Right lung (tissue), 10 donors: ENCODE measurements at places on chromosomes 16 and 17. TPM values are rescaled to one million over a fixed set of nuclear protein-coding genes. Genes with fewer than 3 reads are reported as not detected.

DNA sequence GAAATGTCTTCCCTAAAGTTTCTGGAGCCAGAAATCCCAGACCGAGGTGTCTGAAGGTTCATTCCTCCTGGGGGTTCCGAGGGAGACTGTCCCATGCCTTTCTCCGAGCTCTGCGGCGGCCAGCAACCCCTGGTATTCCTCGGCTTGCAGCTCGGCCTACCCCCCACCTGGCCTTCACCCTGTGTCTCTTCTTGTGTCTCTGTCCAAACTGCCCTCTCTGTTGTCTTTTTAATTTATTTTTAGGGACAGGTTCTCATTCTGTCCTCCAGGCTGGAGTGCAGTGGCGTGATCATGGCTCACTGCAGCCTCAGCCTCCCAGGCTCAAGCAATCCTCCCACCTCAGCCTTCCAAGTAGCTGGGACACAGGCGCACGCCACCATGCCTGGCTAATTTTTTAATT lies 211.7 kb downstream of the SEC14L1 start:
- no peak for DNase-seq

- no peak for DNase-seq
Measured at GRCh38 chr16:30884760-30885159, 9.1 kb downstream of the BCL7C start.

GRCh38 chr16:58264007-58264406 lies 30.8 kb downstream of the PRSS54 start:
- no peak for DNase-seq

The SMIM22 gene
- polyA plus RNA-seq = 5.0 TPM

The HELZ gene
- 39.7 TPM for polyA plus RNA-seq

GRCh38 chr16:29805232-29806098 lies 864 bp upstream of the MAZ start:
- DNase-seq = peak; percentile 98

DNA sequence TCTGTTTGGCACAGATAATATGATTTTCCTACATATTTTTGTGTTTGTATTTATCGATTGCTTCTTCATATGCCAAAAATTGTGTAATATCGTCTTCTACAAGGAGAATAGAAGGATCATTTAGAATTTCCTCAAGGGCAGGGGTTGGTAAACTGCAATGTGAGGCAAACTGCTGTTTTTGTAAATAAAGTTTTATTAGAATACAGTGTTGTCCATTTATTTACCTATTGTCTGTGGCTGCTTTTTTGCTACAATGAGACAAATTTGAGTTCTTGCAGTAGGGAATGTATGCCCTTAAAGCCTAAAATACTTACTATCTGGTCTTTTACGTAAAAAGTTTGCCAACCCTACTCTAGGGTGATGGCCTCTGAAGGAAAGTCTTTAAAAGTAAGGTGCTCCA lies 509.5 kb downstream of the TMEM114 start:
- no peak for DNase-seq

GRCh38 chr16:27208796-27209195 lies 5.5 kb downstream of the KDM8 start:
- no peak for DNase-seq

The DNAAF8 gene
- polyA plus RNA-seq = 4.8 TPM

DNA sequence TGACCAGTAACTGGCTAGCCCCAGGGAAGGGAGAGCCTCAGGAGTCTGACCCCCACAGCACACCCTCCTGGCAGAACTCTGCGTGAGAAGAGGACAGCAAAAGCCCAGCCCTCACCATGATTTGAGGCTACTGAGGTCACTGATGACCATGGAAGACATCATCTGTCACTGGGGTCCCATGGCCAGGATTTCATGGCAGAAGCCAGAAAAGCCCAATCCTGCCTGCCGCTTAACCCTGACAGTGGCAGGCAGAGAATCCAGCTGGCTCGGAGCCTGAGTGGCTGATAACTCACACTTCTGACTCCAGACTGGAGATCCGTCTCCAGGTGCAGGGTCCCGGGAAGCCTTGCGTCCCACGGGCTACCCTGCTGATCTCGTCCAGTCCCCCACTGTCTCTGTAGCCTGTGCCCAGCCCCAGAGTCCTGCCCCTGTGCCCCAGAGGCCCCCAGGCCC lies 17.5 kb downstream of the GRIN2C start:
- no peak for DNase-seq

DNA sequence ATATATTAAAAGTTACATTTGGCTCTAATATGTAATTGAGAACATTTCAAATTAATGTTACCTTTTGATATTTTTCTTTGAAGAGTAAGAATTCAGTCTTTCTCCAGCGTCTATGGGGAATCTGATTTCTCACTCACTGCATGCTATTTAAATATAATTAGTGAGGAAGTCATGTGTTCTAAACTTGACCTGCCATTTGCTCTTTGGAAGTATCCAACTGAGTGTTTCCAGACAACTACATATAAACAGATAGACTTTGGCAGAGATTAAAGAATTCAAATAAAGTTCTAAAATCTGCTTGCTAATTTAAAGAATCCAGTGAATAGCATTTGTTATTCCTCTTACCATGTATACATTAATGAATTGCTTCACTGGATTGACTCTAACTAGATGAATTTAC lies 23.5 kb downstream of the OMG start:
- DNase-seq = peak; percentile 15

The ANKRD40CL gene
- polyA plus RNA-seq = 0.77 TPM

The CACNG1 gene
- polyA plus RNA-seq = not detected

- no peak for DNase-seq
Measured at GRCh38 chr17:538181-538973, 176.3 kb downstream of the VPS53 start.

The EPN2 gene
- 50.5 TPM for polyA plus RNA-seq

- no peak for DNase-seq
Measured at GRCh38 chr17:29069526-29070041, 26.6 kb downstream of the PIPOX start.

The ABCA8 gene
- 49.8 TPM for polyA plus RNA-seq

GRCh38 chr17:3966720-3967363 lies 2.6 kb upstream of the ATP2A3 start:
- DNase-seq = no peak

GRCh38 chr16:86663685-86664521 lies 85.6 kb downstream of the FOXL1 start:
- DNase-seq = no peak

The CAPNS2 gene
- 0.10 TPM for polyA plus RNA-seq
